ENCODE measurements at places on chromosomes 7 and 10.

GRCh38 chr7:42186151-42186550 lies 50.9 kb downstream of the GLI3 start:
- DNase-seq, result no peak

GRCh38 chr7:157900556-157900955 lies 563.8 kb downstream of the DNAJB6 start:
- DNase-seq, result no peak

GRCh38 chr10:119302172-119302571 lies 94.8 kb downstream of the GRK5 start:
- no peak for DNase-seq

DNA sequence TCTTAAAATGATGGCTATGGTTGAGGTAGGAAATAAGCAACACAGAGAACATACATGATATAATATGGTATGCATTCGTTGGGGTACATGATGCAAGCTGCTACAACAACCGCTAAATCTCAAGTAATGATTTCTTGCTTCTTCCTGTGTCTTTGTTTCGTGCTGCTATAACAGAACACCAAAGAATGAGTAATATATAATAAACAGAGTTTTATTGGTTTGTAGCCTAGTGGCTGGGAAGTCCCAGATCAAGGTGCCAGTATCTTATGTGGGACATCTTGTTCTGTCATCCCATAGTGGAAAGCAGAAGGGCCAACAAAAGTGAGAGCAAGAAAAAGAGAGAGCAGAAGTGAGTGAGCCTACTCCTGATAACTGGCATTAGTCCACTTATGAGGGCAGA lies 689.7 kb downstream of the SUGCT start:
- DNase-seq, result no peak

- DNase-seq, result no peak
Measured at GRCh38 chr7:120554960-120555571, 282.1 kb downstream of the KCND2 start.

DNA sequence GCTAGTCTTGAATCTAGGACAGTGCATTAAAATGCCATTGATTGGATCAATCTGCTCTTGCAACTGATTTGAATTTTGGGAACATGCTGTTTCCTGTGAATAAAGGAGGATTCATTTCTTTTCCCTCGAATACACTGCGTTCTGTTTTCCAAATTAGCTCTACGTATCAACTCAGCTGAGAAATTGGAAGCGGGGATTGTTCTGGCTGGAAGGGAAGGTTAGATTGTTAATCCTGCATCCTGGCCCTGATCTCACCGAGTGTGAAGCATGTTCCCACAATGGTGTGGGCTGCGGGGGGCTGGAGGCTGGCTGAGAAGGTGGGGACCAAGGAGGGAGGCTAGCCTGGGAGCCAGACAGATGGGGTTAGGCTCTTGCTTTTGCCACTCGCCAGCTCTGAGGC lies 17.6 kb downstream of the HTRA1 start:
- no peak for DNase-seq

- DNase-seq, result no peak
Measured at GRCh38 chr7:155759740-155760430, 52.4 kb downstream of the SHH start.
